ENCODE measurements at places on chromosomes 12 and 14.

GRCh38 chr12:64631197-64631596 lies 20.9 kb downstream of the RASSF3 start:
- no peak for DNase-seq

DNA sequence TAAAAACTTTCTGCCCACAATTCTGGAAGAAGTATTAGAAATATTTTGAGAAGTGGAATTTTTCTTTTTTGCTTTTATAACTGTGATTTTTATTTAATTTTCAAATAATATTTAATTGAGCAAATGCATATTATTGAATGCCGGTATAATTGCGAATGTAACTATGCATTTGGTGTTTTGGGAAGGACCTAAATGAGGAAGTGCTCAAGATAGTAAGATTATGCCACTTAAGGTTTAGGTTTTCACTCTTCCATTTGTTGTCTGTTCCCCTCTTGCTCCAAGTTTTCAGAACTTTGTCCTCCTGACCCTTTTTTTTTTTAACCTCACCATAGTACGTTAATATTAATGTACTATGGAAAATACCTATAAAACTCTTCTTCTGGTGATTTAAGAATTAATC lies 85.8 kb downstream of the KIAA0586 start:
- no peak for DNase-seq

GRCh38 chr14:64942531-64943111 lies at the start of gene GPX2:
Gene GPX2, minus strand, starts transcription at chr14:64942745. Its CDS starts 19 bp downstream, at chr14:64942726.
- DNase-seq, result no peak

DNA sequence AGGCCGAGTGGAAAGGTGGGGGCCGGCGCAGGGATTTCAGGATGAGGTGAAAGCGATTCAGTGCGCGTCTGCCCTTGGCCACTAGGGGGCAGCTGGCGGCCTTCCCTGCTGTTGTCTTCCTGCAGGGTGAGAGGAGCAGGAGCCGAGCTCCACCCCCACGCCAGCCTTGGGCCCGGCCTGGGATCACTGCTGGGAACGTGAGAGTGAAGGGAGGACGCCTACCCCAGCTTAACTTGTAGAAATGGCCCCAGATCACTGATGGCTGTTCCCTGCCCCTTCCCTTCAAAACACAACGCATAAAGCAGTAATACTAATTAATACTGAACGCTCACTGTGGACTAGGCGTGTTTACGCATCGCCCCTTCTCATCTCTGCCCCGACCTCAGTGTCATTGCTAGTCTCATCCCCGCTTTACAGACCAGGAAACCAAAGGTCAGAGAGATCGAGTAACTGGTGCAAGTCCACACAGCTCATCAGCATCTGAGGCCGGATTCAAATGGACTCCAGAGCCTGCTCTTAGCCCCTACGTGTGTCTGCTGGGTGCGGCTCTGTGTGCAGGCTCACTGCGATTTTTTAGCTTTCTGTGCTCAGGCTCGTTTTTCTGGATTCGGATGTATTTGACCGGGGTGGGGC lies 24.3 kb downstream of the MVK start:
- DNase-seq, result peak; percentile 45

DNA sequence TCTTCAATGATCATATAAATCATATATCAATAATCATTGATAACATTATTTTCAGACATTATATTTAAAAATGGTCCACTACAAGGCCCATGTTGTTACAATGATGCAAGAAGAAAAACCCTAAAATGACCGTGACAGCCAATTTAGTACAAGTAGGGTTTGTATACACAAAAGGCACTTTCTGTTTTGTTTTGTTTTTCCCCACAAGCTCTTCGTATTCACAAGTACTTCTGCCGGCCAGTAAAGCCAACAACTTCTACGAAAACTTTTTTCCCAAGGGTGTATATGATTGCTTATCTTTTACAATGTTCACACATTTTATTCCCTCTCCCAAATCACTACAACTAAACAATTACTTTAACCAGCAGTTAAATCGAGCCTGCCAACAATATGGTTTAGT lies 9.6 kb downstream of the PTPRB start:
- no peak for DNase-seq

GRCh38 chr12:92146497-92147224 lies 1.0 kb upstream of the BTG1 start:
- no peak for DNase-seq

GRCh38 chr14:35556548-35556947 lies 22.6 kb downstream of the INSM2 start:
- DNase-seq, result no peak

- DNase-seq, result no peak
Measured at GRCh38 chr12:90729736-90730135, 225.2 kb downstream of the CCER1 start.

DNA sequence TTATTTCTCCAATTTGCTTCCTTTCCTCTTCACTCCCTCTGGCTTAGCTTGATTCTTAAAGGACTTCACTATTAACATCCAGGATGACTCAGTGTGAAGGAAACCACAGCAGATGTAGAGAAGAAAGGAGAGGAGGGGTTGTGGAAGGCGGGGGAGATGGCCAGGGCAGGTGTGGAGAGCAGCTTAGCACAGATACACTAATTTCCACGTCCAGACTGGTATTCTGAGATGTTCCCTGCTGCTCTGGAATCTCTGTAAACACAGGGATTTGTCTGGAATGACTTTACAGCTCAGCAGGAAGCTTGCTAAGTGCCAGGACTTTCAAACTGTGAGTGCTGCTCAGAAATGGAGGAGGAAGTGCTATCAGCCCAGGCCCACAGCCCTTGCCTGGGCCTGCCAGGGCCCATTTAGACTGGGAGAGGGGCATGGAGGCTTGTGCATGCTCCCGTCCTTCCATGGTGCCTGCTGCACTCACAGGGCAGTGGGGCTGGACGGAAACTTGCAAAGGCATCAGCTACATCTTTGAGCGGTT lies 202.5 kb upstream of the DDHD1 start:
- no peak for DNase-seq

GRCh38 chr12:23847857-23848256 lies 101.6 kb downstream of the SOX5 start:
- DNase-seq, result no peak

- DNase-seq, result no peak
Measured at GRCh38 chr14:93369713-93370266, 22.8 kb downstream of the COX8C start.

- no peak for DNase-seq
Measured at GRCh38 chr12:1348606-1349005, 245.8 kb downstream of the FBXL14 start.

GRCh38 chr12:107178776-107179175 lies 85.4 kb upstream of the CRY1 start:
- no peak for DNase-seq

- DNase-seq, result no peak
Measured at GRCh38 chr12:47965581-47965980, 2.2 kb downstream of the TMEM106C start.

GRCh38 chr12:90028635-90029051 lies 320.0 kb upstream of the ATP2B1 start:
- DNase-seq, result no peak

DNA sequence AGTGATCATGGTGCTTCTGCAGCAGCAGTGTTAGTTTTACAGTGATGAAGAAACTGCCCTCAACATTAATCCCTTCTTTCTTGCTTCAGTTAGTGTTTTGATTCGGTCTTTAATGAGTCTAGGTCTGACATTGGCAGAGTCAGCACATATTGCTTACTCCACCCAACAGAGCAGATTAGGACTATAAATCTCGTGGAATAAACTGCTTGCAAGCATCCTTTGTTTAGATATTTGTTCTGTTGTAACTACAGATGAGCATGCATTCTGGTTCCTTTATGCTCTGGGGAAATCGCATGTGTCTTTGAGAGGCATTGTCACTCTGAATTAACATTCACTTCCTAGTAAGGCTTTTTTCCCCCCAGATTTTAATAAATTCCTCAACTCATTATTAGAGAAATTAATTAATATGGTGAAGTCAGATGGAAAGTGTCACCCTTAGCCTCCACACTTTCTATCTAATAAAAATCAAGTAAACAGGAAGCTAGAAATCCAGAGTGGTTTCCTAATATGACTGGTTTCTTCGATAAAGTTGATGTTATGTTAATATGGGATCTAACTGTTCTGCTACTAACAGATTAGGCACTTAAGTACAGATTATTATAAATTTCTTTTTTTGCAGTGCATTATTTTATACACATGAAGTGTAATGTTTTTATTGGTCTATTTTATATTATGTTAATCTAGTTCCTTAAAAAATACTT lies 86.2 kb upstream of the SSTR1 start:
- DNase-seq, result no peak

DNA sequence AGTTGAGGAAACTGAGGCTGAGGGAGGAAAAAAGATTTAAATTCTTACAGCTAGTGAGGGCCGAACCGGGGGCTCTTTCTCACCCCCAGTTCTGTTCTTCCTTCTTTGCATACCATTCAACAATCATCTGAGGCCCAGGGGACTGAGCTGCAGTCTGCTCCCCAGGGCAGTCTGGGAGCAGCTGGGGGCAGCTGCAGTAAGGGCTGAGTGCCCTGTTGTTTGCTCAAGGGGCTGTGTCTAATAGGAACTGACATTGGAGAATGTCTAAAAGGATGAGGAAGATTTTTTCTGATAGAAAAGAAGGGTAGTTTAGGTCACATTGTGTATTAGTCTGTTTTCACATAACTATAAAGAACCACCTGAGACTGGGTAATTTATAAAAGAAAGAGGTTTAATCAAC lies 42.2 kb downstream of the SLC17A8 start:
- no peak for DNase-seq

DNA sequence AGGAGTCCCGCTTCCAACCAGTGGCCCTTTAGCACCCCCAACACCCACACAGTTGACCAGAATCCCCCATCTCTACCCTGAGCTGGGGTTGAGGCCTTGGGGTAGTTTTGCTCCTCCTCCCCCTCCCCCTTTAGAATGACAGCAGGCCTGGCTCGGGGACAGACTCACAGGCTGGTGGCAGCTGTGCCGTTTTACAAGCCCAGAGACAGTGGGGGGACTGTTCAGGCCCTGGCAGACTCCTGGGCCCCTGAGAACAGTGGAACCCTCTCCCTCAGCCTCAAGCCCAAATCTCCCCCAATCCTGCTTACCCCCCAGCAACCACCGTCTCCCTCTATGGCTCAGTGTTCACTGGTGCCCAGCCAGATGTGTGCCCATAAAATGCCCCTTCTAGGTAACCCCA lies 10.1 kb downstream of the TMEM119 start:
- no peak for DNase-seq

DNA sequence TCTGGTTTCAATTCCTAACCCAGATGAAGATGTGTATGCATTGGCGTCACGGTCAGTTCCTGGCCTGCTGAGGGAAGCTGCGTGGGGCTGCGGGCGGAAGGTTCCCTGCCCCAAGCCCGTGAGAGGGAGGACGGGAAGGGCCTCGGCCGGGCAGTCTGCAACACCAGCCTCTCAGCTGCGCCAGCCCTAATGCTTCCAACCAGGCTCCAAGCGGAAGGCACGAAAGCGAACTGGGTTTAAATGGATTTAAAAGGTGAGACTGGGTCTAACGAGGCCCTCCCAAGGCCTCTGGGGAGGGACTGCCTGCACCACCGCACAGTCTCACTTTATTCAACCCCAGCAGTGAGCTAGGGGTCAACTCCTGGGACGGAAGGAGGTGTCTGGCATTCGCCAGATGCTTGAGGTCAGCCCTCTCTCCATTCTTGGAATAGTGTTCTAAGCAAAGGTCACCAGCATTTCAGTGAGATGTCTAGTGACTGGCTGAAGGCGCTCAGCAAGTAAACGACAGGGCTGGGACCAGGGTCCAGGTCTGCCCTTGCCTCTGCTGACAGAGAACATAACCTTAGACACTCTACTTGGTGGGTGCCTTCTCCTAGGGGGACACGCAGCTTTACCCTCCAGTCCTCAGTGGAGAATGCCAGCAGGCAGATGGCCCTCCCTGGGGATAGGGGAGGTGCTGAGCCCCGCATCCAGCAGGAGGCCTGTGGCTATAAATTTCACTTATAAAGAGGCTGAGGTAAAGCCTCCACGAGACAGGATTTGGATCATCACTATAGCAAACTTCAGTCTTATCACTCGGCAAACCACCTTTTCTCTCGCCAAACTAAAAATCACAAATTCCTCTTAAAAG lies 92.2 kb downstream of the PIWIL1 start:
- no peak for DNase-seq

GRCh38 chr14:50794068-50794645 lies 36.8 kb downstream of the NIN start:
- no peak for DNase-seq

DNA sequence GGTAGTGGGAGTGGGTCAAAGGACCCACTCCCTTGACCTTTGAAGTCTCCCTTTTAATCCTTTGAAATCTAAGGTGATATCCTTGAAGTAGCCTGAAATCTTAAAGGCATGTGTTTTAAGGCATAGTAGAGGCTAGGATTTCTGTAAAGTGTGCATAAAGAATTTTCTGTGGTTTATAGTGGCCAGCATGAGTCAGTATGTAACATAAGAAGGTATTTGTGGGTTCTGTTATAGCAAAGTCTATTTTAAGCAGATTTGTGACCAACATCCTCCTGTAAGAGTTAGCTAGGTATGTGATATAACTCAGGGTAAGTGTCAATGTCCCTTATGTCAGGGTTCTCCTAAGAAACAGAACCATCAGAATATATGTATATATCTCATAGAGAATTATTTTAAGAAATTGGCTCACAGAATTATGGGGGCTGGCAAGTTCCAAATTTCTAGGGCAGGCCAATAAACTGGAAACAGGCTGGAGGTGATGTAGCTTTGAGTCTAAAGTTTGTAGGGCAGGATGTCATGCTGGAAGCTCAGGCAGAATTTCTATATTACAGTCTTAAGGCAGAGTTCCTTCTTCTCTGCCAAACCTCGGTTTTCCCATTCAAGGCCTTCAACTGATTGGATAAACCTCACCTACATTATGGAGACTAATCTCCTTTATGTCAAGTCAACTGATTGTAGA lies 18.7 kb upstream of the EPYC start:
- no peak for DNase-seq

DNA sequence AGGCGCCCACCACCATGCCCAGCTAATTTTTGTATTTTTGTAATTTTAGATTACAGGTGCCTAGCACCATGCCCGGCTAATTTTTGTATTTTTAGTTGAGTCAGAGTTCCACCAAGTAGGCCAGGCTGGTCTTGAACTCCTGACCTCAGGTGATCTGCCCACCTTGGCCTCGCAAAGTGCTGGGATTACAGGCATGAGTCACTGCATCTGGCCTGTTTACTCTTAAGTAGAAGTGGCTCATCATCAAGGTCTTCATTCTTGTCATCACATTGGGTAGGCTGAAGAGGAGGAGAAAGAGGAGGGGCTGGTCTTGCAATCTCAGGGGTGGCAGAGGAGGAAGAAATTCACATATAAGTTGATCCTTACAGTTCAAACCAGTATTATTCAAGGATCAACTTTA lies 152.4 kb upstream of the ATP2B1 start:
- no peak for DNase-seq

DNA sequence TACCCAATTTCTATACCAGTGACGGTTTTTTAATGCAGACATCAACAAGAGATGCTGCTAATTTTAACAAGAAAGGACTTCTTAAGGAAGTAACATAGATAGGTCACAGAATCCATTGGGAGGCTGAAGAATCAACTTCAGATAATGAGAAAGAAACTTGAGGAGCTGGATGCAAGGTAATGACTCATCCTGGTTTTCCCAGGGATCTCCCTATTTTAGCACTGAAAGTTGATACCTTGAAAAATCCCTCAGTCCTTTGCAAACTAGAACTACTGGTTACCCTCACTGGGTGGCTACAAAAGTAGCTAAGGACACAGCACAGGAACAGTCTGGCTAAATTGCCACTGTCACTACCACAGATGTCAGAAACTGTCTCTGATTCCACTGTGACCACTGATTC lies 561.9 kb downstream of the FLRT2 start:
- no peak for DNase-seq

- no peak for DNase-seq
Measured at GRCh38 chr14:104676130-104676693, 13.2 kb upstream of the INF2 start.
